ENCODE measurements at places on chromosomes 11 and 22.
A peak's percentile ranks its signal among the peaks of the same experiment; 100 is the strongest.

- peak; percentile 63 for DNase-seq
These were observed 36.1 kb downstream of the PDGFD start for GRCh38 chr11:104127828-104128227.

GRCh38 chr11:73400293-73400692 lies 24.1 kb downstream of the RELT start:
- no peak for DNase-seq

- DNase-seq: peak; percentile 88
These were observed 113.8 kb downstream of the RBFOX2 start for GRCh38 chr22:35914665-35915476.

GRCh38 chr11:5736396-5736795 lies at the start of gene OR56B1:
OR56B1 (plus strand) TSS chr11:5736448; CDS start chr11:5736517, 69 bp downstream.
- no peak for DNase-seq

GRCh38 chr11:1924646-1925372 lies 5.3 kb downstream of the TNNT3 start:
- no peak for DNase-seq

DNA sequence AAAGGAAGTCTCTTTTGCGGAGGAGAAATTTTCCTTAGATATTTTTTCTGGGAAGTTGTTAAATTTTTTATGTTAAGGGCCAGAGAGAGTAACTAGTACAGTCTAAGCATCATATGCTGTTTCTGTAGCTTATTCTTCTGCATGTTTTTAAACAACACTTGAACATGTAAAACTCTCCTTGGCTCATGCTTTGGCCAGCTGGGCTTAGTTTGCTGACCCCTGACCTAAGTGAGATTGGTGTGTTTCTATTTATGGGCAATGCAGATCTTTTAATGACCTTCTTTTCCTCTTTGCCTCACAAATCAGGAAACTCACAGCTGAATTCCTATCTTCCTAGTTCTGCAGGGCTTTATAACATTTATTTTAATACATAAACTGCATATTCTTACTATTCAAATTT lies 942.5 kb downstream of the OPCML start:
- DNase-seq: no peak

GRCh38 chr22:17820879-17821439 lies 46.7 kb upstream of the BID start:
- no peak for DNase-seq

DNA sequence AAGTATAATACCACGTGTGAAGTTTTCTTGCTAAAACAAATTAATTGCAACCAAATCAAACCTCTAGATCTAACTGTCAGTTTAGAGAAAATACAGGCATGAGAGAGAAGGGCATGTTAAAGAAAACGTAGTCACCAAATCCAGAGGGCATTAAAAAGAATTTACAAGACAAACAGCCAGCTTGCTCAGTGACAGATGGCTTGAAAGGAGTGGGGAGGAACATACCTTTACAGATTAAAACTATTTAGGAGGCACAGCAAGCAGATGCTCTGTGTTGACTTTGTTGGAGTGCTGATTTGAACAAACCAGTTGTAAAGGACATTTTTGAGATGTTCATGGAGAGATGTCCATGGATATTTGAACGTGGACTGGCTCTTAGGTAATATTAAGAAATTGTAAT lies 96.9 kb downstream of the ATXN10 start:
- DNase-seq: no peak

DNA sequence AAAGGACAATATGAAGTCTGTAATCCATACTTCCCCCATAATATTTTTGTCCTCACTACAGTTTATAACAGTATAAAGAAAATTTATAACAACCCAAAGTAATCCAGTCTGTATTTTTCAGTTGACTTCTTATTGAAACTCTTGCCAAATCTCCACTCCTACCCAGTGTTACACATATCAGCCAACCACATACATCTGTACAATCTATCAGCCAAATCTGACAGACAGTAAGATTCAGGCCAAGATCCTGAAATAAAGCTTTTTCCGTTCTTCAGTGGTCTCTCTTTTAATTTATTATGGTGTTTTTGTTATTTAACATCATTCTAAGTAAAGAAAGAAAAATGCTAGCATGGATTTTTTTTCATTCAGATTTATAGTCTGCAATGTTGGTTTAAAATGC lies 2370.9 kb upstream of the RAG2 start:
- DNase-seq: no peak

DNA sequence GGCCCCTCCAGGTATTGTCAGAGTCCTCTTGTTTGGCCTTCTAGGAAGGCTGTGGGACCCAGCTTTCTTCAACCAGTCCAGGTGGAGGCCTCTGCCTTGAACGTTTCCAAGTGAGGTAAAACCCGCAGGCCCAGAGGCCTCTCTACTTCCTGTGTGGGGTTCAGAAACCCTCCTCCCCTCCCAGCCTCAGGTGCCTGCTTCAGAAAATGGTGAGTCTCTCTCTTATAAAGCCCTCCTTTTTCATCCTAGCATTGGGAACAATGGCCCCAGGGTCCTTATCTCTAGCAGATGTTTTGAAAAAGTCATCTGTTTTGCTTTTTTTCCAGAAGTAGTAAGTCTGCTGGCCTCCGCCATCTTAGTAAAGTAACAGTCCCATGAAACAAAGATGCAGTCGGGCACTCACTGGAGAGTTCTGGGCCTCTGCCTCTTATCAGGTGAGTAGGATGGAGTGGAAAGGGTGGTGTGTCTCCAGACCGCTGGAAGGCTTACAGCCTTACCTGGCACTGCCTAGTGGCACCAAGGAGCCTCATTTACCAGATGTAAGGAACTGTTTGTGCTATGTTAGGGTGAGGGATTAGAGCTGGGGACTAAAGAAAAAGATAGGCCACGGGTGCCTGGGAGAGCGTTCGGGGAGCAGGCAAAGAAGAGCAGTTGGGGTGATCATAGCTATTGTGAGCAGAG lies at the start of gene CD3E:
Gene CD3E, plus strand, starts transcription at position 163 of the 681 bp plus-strand sequence. Its CDS starts 223 bp downstream, at position 386.
- DNase-seq: no peak

- DNase-seq: no peak
These were observed 107.8 kb downstream of the PTPRJ start for GRCh38 chr11:48087974-48088681.

DNA sequence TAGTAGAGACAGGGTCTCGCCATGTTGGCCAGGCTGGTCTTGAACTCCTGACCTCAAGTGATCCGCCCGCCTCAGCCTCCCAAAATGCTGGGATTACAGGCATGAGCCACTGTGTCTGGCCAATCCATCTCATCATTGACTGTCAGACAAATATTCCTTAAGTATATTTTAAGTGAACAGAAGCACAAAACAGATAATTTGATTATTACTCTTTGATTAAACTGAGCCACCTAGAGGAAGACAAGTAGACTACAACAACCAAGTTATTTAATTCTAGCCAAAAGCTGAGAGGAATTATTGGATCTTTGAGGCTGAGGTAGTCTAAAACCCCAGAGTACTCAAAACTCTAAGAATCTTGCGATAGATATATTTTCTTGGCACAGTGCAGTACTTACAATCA lies 1.2 kb downstream of the ACRV1 start:
- DNase-seq: peak; percentile 1

DNA sequence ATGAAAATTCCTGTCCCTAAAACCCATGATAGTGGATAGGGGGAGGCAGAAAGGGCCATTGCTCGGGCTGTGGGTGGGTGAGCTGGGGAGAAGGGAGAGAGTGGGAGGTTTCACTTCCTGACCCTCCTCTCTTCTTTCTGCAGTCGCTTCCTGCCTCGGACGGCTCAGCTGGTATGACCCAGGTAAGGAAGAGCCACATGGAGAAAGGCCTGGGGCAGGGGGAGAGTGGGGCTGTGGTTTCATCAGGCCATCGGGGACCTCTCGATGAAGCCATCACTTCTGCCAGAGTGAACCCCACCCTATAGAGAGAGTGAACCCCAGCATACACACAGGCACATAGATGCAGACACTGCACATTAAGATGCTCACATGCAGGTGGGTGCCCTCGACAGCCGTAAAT lies 12.6 kb downstream of the CD5 start:
- DNase-seq: no peak

DNA sequence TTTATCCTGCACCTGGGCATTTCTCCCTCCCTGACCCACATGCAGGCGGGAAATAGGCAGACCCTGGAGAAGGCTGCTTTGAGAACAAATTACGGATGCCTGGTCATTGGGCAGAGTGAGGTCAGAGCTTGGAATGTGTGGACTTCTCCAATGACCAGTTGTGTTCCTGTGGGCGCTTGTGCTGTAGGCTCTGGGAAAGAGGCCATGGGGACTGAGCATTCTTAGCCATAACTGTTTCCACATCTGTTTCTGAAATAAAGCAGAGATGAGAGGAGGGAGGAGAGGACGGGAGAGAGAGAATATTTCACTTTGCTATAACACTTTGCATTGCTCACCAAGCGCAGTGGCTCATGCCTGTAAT lies 11.2 kb upstream of the TMEM184B start:
- peak; percentile 97 for DNase-seq

DNA sequence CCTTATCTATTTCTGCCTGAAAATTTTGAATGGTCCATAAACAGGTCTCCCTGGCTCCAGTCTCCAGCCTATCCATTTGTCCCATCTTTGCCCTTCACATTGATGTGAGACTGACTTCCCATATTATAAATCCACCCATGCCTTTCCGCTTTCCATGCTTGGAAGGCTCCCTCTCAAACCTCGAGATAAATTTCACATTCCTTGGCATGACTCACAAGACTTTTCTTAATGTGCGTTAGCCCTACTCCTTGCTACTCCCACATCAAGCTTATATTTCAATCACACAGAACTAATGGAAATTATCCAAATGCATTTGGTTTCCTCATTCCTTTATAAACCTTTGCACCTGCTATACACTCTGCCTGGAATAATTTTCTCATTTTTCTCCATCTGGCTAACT lies 163.7 kb upstream of the NTM start:
- no peak for DNase-seq

DNA sequence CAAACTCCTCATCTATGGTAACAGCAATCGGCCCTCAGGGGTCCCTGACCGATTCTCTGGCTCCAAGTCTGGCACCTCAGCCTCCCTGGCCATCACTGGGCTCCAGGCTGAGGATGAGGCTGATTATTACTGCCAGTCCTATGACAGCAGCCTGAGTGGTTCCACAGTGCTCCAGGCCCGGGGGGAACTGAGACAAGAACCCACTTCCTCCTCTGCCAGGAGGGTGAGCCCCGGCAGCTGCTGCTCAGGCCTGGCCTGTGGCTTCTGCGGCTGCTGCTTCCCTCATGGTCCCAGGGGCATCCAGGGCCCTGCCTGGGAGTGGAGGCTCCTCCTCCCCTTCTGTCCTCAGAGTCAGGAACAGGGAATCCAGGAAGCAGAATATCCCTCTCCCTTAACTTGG lies 98.4 kb downstream of the ZNF280B start:
- peak; percentile 19 for DNase-seq

DNA sequence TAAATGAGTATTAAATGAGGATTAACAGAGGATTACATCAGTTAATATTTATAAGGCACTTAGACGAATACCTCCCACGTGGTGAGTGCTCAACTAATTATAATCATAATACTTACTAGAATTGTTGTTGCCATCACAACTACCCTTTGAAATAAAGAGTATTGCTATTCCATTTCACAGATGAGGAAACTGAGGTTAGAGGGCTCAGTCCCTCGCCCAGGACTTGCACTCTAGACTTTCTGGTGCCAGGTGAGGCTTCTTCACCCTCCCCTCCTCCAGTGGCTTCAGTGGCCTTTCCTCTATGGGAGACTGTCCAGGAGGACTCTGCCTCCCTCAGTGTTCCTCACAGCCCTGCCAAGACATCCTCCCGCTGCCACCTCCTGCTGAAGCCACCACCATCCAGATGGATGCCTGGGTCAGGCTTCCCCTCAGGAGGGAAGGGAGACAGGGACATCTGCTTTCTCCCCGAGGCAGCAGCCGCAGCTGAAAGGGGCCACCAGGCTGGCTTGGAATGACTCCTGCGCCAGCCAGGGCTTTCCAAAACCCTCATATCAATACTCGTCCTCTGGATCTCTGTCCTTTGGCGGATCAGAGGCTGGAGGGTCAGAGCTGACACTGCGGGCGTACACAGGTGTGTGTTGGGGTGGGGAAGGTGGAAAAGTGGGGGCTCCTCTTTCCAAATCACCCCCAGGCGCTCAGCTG lies 580.1 kb downstream of the BUD13 start:
- no peak for DNase-seq

DNA sequence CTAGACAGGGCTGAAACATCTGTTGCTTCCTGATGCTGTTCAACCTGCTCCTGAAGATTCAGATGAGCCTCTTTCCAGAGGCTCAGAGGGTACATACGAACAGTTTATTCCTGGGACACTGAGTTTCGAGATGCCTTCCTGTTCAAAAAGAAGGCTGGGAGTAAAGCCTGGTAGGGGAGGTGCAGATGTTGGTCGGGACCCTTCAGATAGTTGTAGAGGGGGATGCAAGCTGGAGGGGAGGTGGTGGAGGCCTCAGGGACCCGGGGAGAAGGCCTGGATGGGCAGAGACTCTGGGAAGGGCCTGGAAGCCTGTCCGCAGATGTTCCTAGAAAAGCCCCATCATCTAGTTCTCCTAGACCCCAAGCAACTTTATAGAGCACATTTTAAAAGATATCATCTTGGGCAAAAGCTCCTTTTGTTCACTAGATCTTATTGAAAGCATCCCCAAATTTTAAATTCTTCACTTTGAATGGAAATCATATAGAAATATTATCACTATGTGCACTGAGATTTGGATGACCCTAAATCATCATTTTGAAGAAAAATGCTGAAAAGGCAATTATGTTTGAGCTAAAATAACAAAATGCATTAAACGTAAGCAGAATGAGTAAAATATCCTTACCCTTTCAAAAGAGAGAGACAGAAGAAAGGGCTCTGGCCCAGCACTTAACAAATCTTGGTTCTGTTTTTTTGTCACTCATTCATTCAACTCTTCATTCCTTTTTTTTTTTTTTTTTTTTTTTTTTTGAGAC lies 41.2 kb downstream of the RTL6 start:
- DNase-seq: no peak

DNA sequence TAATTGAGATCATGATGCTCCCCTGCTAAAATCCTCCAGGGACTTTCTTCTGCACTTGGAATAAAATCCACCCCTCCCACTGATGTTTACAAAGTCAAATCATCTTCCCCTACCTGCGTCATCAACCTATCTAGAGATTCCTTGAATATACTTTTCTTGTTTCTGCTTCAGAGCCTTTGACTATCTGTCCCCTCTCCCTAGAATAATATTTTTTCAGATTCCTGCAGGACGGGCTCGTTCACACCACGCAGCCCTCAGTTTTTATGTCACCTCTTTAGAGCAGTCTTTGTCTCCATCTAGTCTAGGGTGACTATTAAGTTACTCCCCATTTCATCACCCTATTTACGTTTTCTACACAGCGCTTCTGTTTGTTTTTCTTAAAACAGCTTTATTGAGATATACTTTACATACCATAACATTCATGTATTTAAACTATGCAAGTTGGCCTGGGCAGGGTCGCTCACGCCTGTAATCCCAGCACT lies 94.8 kb upstream of the SESN3 start:
- DNase-seq: no peak
